T-cell (primary cell): ENCODE measurements at places on chromosomes 3 and 15. TPM values are rescaled to one million over a fixed set of nuclear protein-coding genes. Genes with fewer than 3 reads are reported as not detected.

DNA sequence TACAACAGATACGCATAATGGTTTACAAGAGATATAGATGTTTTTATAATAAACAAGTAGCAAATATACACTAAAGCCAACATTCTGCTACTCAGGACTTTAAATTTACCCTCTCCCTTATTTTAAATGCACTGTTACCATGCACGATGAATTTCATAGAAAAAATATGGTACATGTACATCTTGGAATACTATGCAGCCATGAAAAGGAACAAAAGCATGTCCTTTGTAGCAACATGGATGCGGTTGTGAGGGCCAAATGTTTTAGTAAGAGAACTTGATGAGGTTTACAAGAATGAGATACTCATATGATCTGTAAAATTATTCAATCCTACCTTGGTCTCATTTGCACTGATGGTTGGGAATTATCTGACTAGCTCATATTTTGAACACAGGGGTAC, 769.3 kb downstream of the VGLL3 start:
- DNase-seq = no peak

DNA sequence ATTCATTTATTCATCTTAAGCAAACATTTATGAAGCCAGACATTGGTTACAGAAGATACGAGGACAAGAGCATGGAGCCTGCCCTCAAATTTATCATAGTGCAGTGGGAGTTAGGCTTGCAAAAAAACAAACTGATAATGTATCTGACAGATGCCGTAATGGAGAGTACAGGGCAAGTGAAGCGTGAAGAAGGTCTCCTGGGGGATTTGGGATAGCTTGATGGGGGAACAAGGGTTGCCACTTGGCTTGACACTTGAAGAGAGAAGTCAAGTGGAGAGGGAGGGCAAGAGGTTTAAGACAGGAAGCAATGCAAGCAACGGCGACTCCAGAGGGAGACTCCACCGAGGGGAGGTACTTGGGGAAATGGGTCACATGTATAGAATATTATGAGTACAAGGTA, 129.3 kb downstream of the SSR3 start:
- no peak for DNase-seq

Gene FETUB
- total RNA-seq = not detected

DNA sequence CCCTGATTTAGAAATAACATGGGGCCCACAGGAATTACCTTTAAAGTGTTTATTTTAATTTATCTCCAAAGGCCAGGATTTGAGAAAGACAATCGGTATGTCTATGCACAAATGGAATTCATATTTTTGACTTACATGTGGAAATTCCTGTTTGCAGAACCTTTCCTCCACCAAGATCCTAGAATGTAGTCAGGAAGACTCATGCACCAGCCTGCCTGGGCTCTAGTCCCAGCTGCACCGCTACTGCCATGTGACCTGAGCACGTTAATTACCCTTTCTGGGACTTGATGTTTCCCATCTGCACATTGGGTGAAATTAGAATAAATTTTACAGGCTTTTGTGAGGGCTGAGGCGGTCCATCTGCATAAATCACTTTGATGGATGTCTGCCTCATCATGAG, 194.2 kb downstream of the ATP10A start:
- DNase-seq = no peak

Gene GOLGA6D
- total RNA-seq = 0.13 TPM

GRCh38 chr3:11641683-11642430, 1.9 kb downstream of the VGLL4 start:
- no peak for DNase-seq

DNA sequence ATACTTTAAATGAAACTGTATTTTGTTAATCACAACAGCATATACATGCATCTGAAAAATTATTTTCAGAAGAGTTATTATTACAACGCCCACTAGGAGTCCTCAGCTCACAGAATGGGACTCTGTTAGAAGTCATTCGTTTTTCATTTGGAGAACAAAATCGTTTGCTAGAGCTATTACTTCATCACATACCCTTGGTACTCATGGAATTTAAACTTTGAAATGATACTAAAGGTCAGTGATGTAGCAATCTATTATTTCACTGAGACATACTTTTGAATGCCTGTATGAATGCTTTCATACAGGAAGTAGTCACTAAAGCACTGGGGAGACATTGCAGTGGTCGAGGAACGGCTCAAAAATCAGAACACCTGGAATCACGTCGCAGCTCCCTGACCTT, 198.1 kb downstream of the MBNL1 start:
- DNase-seq = no peak

Gene GCSAM
- total RNA-seq = 17.8 TPM

DNA sequence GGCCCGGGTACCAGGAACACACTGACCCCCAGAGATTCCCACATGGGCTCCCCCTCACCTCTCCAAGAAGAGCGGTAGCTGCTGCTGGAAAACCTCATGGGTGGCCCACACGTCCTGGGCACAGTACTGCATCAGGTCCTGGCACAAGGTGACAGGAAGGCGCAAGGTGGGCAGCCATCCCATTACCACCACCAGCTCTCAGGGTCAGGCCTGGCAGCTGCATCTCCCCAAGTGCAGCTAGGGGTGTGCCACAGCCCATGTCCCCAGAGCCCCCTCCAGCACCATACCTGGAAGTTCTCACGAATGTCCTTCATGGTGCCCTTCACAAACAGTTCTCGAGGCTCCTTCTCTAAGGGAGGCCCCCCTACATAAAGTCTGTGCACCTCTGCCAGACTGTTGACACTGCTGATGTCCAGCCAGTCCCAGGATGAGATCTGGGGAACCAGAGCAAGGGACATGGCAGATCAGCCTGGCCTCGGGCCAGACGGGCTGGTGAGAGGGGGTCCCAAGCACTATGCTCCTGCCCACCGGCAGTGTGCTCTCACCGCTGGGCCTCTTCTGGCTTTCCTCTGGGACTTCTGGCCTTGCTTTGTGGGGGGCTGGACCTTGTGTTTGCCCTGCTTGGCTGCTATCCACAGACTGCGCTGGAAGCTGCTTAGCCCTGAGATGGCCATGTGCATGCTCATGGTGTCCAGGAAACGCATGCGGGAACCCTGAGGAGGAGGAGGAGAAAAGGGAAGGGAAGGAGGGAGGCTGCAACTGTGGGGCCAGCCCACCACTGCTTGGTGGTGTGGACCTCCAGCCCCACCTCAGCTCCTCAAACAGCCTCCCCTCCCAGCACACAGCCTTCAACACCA, 6.0 kb downstream of the POLG start:
- DNase-seq = no peak

DNA sequence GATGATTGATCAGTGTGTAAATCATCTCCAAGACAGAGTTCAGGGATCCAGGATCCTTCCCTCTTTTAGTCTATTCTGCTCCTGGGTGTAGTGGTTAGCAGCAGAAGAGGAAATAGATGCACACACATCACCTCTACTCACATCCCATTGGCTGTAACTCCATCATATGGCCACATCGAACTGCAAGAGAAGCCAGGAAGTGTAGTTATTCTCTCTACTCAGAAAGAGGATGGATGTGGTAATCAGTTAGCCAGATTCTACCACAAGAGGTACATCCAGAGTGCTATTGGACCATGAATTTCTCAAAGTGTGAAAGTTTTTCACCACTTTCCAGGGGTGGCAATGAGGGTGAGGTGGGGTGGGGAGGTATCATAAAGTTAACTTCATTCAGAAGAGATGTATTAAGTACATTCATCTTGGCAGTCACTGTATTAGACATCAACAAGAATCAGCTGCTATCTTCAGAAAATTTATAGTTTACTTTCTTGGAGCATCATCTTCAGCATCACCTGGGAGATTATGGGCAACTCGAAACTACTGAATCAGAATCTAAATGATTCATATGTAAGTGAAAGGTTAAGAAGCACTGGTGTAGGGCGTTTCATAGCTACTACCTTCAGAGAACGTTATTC, 60.6 kb upstream of the GAP43 start:
- DNase-seq = no peak

DNA sequence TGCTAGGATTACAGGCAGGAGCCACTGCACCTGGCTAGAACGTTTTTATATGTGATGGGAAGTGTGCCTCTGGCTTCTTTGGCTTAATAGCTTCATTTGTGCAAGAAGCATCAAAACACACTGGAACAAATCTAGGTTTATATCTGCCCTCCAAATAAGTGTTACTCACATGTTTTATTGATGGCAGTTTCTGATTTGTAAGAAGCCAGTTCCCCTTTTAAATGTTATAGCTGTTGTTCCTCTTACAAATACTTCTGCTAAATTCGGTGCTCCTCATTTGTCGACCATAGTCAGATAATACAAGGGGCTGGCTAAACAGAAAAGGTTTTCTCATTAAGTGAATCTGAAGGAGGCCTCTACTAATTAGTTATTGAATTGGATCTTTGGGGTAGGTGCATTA, 307.1 kb upstream of the SEMA6D start:
- DNase-seq = no peak

DNA sequence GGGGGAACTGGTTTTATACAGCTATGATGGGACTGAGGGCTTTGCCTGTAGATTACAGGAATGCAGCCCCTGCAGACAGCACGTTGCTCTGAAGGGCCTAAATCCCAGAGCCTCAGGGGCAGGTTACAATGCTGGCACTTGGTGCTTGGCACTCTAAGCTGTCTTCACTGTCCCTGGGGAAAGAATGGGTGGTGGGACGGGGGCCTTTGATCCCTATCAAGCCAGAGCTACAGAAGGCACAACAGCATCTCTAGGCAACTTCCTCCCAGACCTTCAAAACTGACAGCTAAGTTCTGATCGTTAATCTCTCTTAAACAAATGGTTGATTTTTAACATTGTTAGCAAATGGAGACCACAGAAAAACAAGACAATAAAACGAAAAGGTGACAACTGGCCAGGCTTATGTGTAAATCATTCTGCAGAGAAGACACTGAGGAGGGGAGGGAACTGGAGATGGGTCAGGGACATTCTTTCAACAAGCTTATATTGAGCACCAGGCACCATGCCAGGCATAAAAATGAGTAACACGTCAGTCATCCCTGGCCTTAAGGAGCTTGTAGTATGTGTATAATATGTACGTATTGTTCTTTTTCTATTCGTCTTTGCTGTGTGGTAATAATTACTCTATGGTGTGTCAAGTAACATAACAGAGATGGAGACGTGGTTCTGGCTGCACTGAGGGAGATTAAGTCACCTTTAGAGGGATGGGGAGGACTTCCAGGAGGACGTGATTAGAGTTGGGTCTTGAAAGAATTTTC, 49.1 kb downstream of the CA12 start:
- no peak for DNase-seq

- no peak for DNase-seq
Measured at GRCh38 chr3:22565393-22565792, 637.7 kb upstream of the UBE2E2 start.

- no peak for DNase-seq
Measured at GRCh38 chr3:125214738-125215137, 2.2 kb upstream of the SLC12A8 start.

Gene CTXN2
- total RNA-seq = not detected

- no peak for DNase-seq
Measured at GRCh38 chr15:38740206-38740605, 175.6 kb upstream of the RASGRP1 start.

GRCh38 chr3:24138876-24139256, 193.8 kb downstream of the NR1D2 start:
- no peak for DNase-seq

Gene TM4SF1
- total RNA-seq = not detected

GRCh38 chr3:74393426-74393825, 221.0 kb downstream of the CNTN3 start:
- DNase-seq = no peak

- DNase-seq = no peak
Measured at GRCh38 chr3:83877910-83878309, 1080.9 kb upstream of the CADM2 start.

Gene SLC30A4
- total RNA-seq = 4.2 TPM

Gene FAM174B
- total RNA-seq = 3.6 TPM

Gene UQCRC1
- total RNA-seq = 109 TPM

Gene GASK1A
- total RNA-seq = 0.15 TPM

GRCh38 chr3:74575857-74576256, 38.6 kb downstream of the CNTN3 start:
- no peak for DNase-seq

DNA sequence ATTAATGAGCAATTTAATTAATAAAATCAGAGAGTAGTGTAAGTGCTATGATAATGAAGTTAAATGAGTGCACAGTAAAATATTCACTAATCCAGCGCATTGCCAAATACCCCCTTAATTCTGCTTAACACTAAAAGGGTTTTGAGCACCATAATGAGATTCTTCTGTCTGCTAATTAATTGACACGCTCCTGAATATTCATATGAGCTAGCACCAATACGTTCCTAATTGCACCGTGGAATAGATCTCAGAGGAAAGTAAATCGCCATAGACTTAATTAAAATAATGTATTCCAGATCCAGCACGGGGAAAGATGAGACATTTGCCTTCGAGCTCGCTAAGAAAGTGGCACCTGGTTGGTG, 9.6 kb upstream of the FOXB1 start:
- DNase-seq = no peak
